Nephron progenitor cell (in vitro differentiated cells): ENCODE measurements at places on chromosomes 2 and 18.
A peak's percentile ranks its signal among the peaks of the same experiment; 100 is the strongest.

DNA sequence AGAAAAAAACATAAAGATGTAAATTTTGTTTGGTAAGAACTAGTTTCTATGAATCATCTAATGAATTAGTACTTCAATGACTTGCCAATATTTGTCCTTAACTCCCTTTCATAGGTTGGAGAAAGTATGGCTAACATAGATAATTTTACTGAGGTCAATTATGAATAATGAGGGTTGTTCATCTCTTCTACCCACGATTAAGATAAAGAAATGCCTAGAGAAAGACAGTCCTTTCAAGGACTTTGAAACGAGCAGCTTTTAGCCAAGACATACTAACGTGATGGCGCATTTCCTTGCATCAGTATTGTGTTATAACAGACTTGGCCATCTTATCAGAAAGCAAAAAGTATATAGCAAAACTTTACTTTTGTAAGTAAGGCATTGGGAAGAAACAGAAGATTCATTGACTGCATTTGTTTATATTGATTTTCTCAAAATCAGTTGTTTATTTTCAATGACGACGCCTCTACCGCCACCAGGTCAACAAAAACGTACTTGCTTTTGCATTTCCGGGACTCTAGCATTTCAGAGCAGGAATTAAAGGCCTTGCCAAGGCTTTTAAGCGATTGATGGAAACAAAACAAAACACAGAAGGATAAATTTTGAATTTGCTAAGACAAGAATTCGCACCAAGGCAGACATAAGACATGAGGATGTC lies 961 bp downstream of the RBM43 start:
- H3K36me3 ChIP-seq, result peaks cover 15% of the 10 kb centered on the region
- peak overlapping the region; percentile 81 for H3K4me3 ChIP-seq

DNA sequence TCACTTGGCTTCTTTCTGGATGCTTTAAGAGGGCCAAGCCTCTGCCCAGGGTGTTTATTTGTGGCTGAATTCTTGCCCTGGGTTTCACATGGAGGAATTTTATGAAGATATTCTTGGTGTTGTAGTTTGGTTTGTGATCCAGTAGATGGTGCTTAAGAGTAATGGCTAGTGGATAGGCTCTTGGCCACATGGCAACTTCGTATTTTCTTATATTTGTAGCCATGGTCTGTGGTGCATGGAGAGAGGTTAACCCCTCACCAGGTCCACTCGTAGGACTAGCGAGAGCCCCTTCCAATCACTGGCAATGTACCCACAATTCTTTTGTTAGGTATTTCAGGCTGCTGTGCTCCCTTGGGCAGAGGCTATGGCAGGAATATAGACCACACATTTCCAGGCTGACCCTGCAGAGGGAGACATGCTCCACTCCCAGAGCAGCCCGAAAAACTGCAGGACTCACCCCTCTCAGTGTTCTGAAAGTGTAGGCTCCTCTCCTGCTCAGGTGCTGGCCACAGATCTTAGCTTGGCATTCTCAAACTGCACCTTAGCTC lies 582.1 kb upstream of the SETBP1 start:
- H3K27ac ChIP-seq, result no peak overlapping the region
- H3K4me1 ChIP-seq, result peaks cover 14% of the 10 kb centered on the region
- peaks cover 20% of the 10 kb centered on the region for H3K36me3 ChIP-seq
- no peak for DNase-seq
- H3K27me3 ChIP-seq, result no peaks in the 10 kb centered on the region
- H3K4me3 ChIP-seq, result no peak overlapping the region

- DNase-seq, result no peak
- H3K27ac ChIP-seq, result no peak overlapping the region
- peaks cover 18% of the 10 kb centered on the region for H3K36me3 ChIP-seq
- H3K4me1 ChIP-seq, result peaks cover 32% of the 10 kb centered on the region
- no peak overlapping the region for H3K4me3 ChIP-seq
Observed at GRCh38 chr2:191217580-191217979, 27.6 kb upstream of the MYO1B start.

- peaks cover 62% of the 10 kb centered on the region for H3K36me3 ChIP-seq
- no peak for DNase-seq
- no peak overlapping the region for H3K27ac ChIP-seq
- no peak overlapping the region for H3K4me3 ChIP-seq
- H3K4me1 ChIP-seq, result no peaks in the 10 kb centered on the region
Observed at GRCh38 chr2:38828460-38828859, 47.3 kb downstream of the DHX57 start.

DNA sequence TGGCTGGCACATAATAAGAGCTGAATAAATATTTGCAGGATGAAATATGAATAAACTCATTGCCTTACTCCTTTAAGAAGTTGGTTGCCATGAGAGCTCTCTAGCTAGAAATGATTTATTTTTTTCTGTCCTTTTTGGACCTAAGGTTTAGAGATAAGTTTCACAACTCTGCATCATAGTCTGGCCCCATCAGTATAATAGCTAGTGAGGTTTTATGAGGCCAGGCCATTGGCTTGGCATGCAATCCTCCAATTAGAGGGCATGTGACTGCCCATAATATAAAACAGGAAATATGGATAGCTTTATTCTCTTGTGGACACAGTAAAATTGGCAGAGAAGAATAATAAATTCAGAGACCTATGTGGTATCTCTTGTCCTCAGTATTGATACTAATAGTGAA lies 26.2 kb upstream of the INSIG2 start:
- H3K4me3 ChIP-seq, result no peak overlapping the region
- peaks cover 3% of the 10 kb centered on the region for H3K27me3 ChIP-seq
- no peak overlapping the region for H3K27ac ChIP-seq
- H3K4me1 ChIP-seq, result peaks cover 37% of the 10 kb centered on the region

DNA sequence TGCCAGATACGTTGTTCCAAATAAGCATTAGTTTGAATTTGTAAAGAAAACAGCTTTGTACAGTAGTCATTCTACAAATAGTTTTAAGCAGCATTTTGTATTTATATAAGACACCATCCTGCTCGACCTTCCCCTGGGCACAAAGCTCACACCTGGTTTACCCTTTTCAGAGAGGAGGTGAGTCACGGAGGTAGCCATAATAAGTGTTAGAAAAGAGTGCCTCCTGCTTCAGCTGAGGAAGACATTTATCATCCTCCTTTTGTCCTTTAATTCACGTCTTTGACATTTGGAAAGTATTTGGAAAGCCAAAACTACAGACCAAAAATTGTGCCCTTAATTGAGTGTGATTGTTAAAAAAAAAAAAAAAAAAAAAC lies 6.8 kb downstream of the RAB12 start:
- peaks cover 45% of the 10 kb centered on the region for H3K4me1 ChIP-seq
- no peak for DNase-seq
- H3K4me3 ChIP-seq, result no peak overlapping the region
- H3K36me3 ChIP-seq, result peaks cover 70% of the 10 kb centered on the region
- H3K27me3 ChIP-seq, result peaks cover 3% of the 10 kb centered on the region
- H3K27ac ChIP-seq, result no peak overlapping the region

DNA sequence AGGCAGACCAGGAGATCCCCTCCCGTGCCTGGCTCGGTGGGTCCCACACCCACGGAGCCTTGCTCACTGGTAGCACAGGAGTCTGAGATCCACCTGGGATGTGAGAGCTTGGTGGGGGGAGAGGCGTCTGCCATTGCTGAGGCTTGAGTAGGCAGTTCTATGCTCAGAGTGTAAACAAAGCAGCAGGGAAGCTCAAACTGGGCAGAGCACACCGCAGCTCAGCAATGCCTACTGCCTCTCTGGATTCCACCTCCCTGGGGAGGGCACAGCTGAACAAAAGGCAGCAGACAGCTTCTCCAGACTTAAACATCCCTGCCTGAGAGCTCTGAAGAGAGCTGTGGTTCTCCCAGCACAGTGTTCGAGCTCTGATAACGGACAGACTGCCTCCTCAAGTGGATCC lies 85.1 kb downstream of the UGP2 start:
- H3K4me3 ChIP-seq, result no peak overlapping the region
- DNase-seq, result no peak
- peaks cover 9% of the 10 kb centered on the region for H3K27me3 ChIP-seq
- no peaks in the 10 kb centered on the region for H3K4me1 ChIP-seq
